ENCODE measurements at places on chromosomes 7 and 10. TPM values are rescaled to one million over a fixed set of nuclear protein-coding genes. Genes with fewer than 3 reads are reported as not detected.

Gene SFTPA1
- 0.11 TPM for total RNA-seq

Gene SPDYE5
- 0.24 TPM for total RNA-seq

Gene ATOH7
- total RNA-seq: not detected

Gene TUBB8
- not detected for total RNA-seq

Gene TMEM229A
- total RNA-seq: not detected

Gene STEAP2
- not detected for total RNA-seq

Gene NAPEPLD
- 9.4 TPM for total RNA-seq

Gene MRC1
- 0.08 TPM for total RNA-seq

- peak; percentile 39 for ATAC-seq
These were observed 1.8 kb downstream of the ZMYND11 start for GRCh38 chr10:137031-137430.

DNA sequence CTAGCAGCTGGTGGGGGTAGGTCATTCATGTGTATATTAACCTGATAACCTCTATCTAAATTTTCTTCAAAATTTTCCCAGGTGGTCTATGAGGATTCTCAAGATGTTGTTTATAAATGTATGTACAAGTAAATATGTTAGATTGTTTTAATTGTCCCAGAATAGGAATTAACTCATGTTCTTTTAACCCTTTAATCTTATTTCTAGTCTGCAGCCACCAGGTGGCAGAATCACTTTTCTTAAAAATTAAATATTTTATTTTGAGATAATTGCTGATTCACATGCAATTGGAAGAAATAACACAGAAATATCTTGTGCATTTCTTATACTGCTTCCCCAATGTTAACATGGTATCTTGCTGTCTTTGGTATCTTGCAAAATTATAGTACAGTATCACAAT lies 589.5 kb downstream of the ARL4A start:
- no peak for ATAC-seq

GRCh38 chr7:42774436-42774835 lies 137.4 kb downstream of the C7orf25 start:
- ATAC-seq: no peak

- peak; percentile 30 for ATAC-seq
These were observed 61.8 kb upstream of the LRRN3 start for GRCh38 chr7:111029141-111029572.

GRCh38 chr7:378551-379455 lies 88.8 kb downstream of the FOXL3 start:
- no peak for ATAC-seq

- no peak for ATAC-seq
These were observed 28.0 kb upstream of the COBL start for GRCh38 chr7:51344406-51345138.

Data from activated T-helper 17 cell treated with anti-CD3 and anti-CD28 coated beads, Interleukin-2, amount 50 U/mL, for 72 hours (primary cell).